ENCODE measurements at places on chromosomes 4 and X.

DNA sequence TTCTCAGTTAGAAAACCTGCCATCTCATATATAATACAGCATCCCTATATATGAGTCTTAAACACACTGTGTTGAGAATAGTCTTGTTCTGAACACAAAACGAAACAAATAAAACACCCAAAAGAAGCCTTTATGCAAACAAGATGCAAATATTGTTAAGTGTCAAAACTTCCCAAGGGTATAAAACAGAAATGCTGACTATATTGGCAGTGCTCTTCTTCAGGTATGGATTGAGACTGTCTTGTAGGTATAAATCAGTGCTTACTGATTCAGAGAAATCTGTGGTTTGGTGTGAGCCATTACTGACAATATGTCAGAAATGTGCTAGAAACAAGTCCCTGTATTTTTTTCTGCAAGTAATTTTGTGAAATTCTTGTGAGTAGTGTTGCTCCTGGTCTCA is 82.8 kb upstream of the CTSO start:
- DNase-seq = no peak

- no peak for DNase-seq
Observed at GRCh38 chr4:94453391-94453963, 1.7 kb downstream of the PDLIM5 start.

DNA sequence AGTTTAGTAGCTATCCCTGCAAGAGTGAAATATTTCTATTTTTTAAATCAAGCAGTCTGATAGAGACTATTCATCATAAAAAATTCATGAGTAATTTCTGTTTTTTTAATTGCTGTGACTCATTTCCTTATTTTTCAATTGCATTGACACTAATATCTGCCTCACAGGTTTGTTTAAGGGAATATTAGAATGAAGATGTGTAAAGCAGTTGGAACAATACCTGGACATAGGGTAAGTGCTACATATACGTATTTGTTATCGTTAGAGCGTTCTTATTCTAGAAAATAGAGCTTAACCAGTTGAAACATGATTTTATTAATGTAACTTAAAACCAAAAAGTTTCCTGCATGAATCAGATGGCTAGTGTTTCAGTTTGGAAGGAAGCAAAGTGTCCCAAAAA is 2211.3 kb downstream of the PCDH7 start:
- DNase-seq = no peak

DNA sequence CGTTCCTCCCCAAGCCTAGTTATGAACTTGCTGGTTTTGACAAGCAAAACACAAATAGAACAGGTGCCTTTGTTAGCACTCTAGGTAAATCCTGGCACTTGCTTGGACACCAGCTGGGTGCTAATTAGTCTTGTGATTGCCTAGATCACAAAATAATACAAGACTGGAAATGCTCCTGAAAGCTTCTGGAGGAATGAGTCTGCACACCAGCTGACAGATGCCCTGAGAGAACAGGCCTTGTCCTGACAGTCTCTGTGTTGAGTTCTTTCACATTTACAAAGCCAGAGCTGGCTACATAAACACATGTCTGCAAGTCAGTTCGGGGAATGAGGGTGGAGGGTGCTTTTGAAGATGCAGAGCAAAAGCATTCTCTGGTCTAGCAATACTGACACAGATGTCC is 93.8 kb downstream of the ELOVL6 start:
- no peak for DNase-seq

- DNase-seq = no peak
Observed at GRCh38 chr4:613126-613525, 12.2 kb upstream of the PDE6B start.

- no peak for DNase-seq
Observed at GRCh38 chr4:8548731-8549351, 31.4 kb upstream of the GPR78 start.

- DNase-seq = no peak
Observed at GRCh38 chr4:187006189-187006618, 282.5 kb upstream of the FAT1 start.

DNA sequence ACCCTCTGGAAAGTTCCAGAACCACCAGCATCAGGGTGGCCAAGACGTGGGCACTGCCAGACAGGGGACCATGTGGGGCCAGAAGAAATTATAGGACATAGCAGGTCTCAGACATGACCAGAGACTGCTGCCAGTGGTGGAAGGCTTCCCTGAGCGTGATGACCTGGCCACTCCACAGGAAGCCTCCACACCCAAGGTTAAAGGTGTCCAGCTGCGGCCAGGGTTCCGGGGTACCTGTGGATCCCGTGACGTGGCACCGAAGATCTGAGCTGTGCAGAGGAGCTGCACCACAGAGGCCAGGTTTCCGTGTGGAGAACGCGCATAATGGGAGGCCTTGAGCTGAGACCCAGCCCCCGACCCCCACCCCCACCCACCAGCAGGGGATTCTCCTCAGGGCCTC is 16.4 kb upstream of the CTBP1 start:
- peak; percentile 48 for DNase-seq

GRCh38 chr4:117889978-117890377 is 144.3 kb upstream of the NDST3 start:
- no peak for DNase-seq

GRCh38 chr4:26061248-26061986 is 147.4 kb downstream of the SMIM20 start:
- peak; percentile 71 for DNase-seq

GRCh38 chr4:176320340-176320975 is 692 bp downstream of the SPCS3 start:
- DNase-seq = peak; percentile 97

GRCh38 chr4:5409972-5410618 is 298.3 kb downstream of the EVC2 start:
- DNase-seq = no peak

GRCh38 chrX:11040996-11041395 is 70.1 kb upstream of the HCCS start:
- no peak for DNase-seq

DNA sequence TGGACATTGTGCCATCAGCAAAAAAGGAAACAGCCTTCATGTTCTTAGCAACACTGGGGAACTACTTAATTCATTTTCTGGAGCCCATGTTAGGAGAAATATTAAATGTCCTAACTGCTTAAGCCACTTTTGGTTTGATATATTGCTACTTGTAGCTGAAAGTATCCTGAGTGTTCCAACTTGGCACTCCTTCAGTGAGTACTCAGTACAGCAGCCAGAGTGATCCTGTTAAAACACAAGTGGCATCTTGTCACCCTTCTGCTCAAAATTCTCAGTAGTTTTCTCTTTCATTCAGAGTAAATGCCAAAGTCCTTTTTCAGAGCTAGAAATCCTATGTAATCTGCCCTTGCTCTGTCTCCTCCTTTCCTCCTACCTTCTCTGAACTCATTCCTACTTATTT is 522.0 kb downstream of the GRID2 start:
- DNase-seq = no peak

- no peak for DNase-seq
Observed at GRCh38 chr4:79588679-79589078, 180.7 kb upstream of the GK2 start.

- peak; percentile 61 for DNase-seq
Observed at GRCh38 chr4:112109360-112110058, 35.7 kb upstream of the FAM241A start.

DNA sequence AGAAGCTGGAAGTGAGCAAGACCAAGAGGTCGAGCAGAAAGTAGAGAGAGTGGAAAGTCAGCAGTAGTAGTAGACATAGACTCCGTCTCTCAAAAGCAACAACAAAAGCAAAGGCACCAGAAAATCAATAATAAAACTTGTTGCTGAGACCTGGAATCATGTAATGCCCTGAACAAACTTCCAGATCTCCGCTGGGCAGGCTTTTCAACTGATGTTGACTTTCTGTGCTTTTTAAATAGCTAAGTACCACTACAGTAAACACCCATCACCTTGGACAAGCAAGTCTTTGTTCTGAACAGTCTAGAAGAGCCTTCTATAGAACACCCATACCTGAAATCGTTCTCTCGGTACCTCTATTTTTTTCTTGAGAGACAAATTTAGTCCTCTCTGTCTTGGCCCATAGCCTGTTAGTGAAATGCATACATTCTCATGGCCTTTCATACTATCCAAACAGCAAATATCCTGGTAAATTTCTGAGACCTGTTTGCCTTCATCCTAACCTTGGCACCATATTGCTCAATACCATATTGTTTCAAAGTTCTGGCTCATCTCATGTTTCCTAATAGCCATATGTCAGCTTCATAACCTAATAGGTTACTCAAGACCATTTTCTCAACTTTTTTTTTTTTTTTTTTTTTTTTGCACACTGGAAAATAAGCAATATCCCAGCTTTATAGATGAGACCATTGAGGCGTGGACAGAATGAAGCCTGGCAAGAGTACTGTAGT is 200.6 kb upstream of the RBPJ start:
- no peak for DNase-seq

- DNase-seq = no peak
Observed at GRCh38 chrX:48558271-48558670, 16.0 kb upstream of the RBM3 start.

GRCh38 chrX:65491620-65492019 is 43.0 kb downstream of the LAS1L start:
- no peak for DNase-seq

DNA sequence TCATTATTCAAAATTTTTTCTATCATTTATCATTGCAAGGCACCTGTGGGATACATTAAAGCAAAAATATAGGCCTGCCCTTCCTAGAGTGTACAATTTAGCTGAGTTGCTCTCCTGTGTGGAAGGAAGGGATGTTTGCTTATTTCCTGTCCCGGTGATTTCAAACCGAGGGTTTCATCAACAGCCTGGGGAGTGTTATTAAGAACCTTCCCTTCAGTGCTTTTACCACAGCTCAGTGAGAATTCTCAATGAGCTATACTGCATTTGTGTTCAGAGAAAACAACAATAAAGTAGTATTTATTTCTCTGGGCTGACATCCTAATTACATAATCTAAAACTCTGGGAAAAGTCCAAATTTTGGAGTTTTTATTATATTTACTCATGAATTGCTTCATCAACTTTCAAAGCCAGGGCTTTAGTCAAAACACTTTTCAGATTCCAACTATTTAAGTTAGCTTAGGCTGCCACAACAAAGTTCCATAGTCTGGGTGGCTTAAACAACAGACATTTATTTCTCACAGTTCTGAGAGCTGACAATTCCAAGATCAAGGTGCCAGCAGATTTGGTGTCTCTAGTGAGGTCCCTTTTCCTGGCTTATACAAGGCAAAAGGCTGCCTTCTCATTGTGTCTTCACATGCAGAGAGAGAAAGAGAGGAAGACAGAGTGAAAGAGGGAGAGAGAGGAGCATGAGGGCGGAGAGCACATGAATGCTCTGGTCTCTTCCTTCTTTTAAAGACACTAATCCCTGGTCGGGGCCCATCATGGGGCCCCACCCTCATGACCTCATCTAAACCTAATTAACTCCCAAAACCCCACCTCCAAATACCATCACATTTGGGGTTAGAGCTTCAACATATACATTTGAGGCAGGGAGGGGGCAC is 62.6 kb downstream of the MMRN1 start:
- no peak for DNase-seq

GRCh38 chrX:72052415-72053090 is 79.2 kb downstream of the RTL5 start:
- no peak for DNase-seq

DNA sequence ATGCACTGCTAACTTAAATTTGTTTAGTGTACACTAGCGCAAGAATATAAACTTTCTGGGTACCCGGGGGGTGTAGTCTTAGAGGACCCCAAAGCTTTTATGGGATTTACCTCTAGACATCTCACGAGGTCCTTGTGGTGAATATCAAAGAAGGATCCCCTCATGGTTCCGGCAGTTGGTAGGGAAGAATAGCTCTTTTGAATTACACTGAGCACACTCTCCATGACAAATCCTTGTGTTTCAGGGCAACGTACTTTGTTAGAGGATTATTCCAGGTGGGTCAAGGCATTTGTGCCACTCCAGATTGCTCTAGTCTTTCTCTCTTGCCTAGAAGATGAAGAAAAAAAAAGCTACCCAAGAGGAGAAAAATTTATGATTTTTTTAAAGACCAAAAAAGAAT is 387.6 kb downstream of the PDHA2 start:
- DNase-seq = no peak

DNA sequence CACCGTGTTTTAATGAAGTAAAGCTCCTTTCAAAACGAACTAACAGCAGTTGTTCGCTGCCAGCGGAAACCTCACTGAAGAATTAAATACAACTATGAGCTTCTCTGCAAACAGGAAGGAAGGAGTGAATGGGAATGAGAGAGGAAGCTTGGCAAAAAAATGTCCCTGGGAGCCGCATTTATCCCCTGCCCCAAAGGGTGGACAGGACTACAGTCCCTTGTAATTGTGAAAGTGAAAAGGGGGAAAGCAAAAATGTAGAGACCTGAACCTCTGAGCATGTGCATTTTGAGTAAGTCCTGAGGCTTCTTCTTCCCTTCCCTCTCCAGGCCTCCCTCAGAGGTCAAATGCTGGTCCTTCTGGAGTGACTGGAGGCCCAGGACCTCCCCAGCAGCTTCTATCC is 53.8 kb upstream of the BMP2K start:
- DNase-seq = no peak

DNA sequence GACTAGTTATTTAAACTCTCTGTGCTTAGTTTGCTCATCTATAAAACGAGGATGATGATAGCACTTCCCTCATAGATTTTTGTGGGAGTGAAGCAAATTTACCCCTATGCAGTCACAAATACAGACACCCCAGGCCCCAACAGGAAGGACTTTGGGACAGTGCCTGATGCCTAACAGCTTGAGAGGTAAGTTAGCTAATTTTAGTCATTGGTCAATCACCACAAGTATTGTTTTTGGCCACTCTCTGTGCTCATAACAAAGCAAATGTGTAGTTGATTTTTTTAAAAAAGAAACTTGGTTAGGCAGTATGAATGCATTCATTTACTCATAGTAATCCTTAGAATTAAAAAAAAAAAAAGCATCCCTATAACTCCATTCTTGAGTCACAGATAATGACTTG is 1590.7 kb upstream of the TENM3 start:
- DNase-seq = no peak

GRCh38 chr4:75605928-75606327 is 24.4 kb downstream of the CDKL2 start:
- no peak for DNase-seq

DNA sequence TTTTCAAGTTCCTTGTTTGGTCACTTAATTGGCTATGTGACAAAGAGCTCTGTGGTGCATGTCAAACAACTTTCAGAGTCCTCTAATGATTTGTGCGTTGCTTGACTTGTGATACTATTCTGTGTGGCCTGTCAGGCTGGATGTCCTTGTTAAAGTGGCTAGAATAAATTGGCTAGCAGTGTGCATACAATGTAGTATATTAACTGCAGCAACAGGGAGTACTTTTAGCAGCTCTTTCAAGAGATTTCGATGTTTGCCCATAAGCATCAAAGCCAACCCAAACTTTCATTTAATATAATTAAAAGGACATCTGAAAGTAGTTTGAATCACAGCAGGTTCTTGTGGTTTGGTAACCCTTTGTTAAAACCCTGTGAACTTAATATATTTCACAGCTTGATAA is 718.9 kb downstream of the ADGRL3 start:
- no peak for DNase-seq

DNA sequence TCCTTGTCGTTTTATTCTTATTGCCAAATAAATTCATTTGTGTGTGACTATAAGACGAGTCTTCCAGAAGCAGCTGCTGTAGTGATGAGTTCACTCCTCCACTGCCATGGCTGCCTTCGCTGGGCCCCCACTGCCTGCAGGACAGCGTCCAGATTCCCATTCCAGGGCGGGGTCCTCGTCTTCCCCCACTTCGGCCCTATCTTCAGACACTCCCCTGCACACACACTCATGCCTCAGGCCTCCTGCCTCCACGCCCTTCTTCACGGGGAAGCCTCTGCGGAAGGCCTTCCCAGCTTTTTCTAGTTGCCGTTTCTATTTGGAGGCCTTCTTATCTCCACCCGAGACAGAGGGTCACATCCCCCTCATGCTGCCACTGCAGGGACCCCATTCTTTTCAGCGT is 80.4 kb downstream of the SHROOM2 start:
- no peak for DNase-seq

Measured in activated CD4-positive, alpha-beta T cell treated with anti-CD3 and anti-CD28 coated beads, Interleukin-2, amount 10 ng/mL, durations not matched to agents 24 days and 14 days (primary cell).